Kidney (tissue), 22 donors: ENCODE measurements at places on chromosomes 6 and 20. TPM values are rescaled to one million over a fixed set of nuclear protein-coding genes. Genes with fewer than 3 reads are reported as not detected.

- DNase-seq: peak; percentile 12
Observed at GRCh38 chr6:38755874-38756273, 40.8 kb downstream of the DNAH8 start.

Gene SYCP2L
- 1.5 TPM for total RNA-seq

- peak; percentile 37 for DNase-seq
Observed at GRCh38 chr6:150775415-150776203, 89.9 kb upstream of the MTHFD1L start.

DNA sequence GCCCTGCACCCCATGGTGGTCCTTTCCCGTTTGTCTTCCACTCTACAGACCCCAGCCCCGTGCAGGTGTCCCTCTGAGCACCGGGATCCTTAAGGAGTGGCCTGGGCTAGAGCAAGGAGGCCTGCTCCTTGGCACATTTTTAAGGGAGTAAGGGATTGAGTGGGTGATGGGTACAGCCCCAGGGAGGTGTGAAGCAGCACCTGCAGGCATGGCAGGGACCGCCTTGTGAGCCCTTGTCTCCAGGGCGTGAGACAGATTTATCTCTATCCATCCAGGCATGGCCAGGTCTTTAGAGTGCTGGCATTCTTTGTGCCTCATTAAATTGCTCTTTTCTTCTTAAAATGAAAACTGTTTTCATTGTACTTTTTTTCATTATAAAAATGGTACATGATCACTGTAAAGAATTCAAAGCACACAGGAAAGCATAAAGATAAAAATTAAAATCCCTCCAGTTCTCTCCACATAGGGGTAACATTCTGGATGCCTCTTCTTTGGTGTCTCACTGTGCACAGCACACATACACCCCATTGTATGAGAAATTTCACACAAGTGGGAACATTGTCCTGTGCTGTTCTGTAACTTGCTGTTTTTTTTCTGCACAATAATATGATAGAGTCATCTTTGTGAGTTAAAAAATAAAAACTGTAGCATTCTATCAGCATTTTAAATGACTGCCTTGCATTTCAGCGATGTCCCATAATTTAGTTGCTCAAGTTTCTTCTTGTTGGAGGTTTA is 31.9 kb upstream of the ZNF831 start:
- DNase-seq: no peak

DNA sequence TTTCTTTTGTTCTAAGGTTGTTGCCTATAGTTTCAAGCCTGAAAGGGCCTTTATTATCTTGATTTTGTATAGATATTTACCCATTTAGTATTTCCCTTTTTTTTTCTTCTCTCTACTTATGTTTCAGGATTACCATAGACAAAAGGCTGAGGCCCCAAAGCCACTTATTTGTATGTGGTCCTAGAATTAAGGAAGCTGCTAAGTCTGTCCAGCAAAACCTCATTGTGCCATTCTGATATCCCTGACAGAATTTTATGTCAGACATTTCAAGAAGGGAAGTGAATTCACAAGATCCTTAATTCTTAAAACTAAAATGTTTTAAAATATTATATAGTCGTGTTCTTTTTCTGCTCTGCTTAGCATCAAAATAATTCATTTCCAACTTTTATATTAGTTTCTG is 6.9 kb downstream of the HAO1 start:
- DNase-seq: no peak

GRCh38 chr6:40280231-40280630 is 306.9 kb downstream of the LRFN2 start:
- no peak for DNase-seq

DNA sequence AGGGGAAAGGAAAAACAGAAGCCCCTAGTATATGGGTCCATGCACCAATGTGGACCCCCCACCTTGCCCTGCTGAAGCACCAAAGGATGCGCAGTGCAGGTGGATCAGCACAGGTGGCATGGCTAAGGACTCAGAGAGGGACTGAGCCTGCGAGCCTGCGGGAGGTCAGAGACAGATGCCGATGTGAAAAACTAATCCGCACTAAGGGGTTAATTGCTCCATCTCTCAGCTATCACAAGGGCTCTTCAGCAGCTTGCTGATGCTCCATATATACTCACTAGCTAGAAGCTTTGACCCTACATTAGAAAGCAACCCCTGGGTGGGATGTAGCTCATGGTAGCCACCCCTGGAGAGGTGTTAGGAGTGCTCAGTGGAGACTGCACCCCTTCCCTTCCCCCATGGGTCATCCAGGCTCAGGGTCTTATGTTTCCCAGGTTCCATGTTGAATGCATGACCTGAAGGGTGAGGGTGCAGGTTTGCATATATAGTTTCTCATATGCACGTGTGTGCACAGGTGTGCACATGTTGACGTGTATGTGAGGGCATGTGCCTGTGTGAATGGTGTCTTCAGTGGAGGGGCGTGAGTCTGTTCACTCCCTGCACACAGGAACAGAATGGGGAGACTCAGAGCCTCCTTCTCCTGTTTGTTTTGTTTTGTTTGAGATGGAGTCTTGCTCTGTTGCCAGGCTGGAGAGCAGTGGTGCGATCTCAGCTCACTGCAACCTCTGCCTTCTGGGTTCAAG is 13.4 kb upstream of the IP6K3 start:
- no peak for DNase-seq

DNA sequence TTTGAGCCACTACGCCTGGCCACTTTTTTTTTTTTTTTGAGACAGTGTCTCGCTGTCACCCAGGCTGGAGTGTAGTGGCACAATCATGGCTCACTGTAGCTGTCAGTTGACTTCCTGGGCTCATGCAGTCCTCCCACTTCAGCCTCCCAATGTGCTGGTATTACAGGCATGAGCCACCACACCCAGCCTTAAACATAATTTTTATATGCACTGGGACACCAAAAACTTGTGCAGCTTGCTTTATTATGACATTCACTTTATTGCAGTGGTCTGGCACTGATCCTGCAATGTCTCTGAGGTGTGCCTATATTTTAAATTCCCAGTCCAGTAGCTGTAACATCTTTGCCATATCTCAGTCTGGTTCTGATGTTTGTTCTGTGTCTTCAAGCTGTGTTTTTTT is 34.7 kb downstream of the KAT14 start:
- no peak for DNase-seq

GRCh38 chr6:163863565-163863964 is 449.0 kb downstream of the QKI start:
- DNase-seq: no peak

Gene PMEPA1
- total RNA-seq: 30.4 TPM

DNA sequence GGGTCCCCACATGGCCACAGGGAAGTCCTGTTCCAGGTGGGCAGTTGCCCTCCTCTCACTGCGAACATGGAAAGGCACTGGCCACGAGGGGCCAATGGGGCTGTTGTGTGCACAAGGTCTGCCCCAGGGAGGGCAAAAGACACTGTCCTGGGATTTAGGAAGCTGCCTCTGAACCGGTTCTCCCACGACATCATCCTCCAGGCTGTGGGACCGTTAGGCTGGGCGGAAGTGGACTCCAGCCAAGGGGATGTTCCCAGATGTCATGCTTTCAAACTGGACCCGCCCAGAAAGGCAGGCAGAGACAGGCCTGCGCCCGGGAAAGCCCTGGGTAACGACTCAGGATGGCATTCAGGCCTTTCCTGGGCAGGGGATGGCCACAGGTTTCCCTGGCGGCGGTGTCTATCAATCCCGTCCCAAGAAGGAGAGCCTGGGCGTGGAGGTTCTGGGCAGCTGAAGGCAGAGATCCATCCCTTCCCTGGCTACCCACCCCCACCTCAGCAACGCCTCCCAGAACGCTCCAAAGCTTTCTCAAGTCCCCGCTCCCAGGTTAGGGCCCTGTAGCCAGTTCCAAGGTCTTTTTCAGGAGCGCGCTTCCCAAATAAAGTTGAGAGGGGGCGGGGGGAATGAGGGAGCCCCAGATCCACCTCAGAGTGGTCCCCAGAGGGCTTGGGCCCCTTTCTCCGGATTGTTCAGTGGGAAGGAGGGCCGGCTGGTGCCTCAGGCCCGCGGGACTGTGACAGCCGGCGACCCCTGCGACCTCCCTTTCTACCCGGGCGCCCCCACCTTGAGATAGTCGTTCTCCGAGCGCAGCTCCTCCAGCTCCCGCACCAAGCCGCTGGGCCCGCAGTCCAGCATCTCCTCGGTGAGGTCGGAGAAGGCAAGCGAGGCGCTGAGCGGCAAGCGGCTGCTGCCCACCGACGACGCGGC is 13.8 kb upstream of the TLDC2 start:
- DNase-seq: peak; percentile 79

DNA sequence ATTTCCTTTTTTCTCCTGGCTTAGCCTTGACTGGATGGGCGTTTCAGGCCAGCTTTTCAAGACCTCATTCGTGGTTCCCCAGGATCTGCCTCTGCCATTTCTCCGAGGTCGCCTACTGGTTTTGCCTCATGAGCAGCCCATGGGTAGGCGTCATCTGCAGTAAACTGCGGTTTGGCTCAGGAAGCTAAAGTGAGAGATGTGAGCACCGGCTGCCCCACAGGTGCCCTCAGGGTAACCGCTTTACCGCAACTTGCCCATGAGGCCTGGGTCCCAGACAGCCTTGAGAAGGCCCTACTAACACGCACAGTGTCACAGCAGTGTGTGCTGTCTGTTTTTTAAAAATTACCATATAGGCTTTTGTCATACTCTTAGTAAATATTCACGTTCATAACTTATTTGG is 53.4 kb upstream of the TBXT start:
- no peak for DNase-seq

- no peak for DNase-seq
Observed at GRCh38 chr20:59646487-59646886, 42.1 kb downstream of the PHACTR3 start.

Gene SLC13A3
- 31.5 TPM for total RNA-seq

Gene SRC
- 70.0 TPM for total RNA-seq

DNA sequence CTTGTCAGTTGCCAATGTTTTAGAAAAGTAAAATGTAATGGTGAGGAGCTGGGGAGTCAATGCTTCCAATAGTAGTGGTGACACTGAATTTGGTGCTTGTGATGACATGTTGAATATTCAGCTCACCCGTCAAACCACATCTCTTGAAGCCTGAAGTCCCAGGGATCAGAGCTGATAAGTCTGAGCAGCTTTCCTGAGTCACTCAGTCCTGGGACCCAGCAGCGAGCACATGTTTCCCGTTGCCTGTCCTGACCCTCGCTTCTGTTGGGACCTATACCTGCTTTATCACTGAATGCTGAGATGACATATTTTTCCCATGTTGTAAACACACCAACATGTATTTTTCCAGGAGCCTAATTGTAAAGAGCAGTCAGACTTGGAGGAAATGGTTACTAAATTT is 693.6 kb downstream of the QKI start:
- DNase-seq: no peak

GRCh38 chr20:25039697-25040437 is 18.1 kb downstream of the ACSS1 start:
- peak; percentile 56 for DNase-seq

Gene OPRM1
- not detected for total RNA-seq

Gene IL20RA
- total RNA-seq: 0.16 TPM

Gene ENPP4
- 28.8 TPM for total RNA-seq

DNA sequence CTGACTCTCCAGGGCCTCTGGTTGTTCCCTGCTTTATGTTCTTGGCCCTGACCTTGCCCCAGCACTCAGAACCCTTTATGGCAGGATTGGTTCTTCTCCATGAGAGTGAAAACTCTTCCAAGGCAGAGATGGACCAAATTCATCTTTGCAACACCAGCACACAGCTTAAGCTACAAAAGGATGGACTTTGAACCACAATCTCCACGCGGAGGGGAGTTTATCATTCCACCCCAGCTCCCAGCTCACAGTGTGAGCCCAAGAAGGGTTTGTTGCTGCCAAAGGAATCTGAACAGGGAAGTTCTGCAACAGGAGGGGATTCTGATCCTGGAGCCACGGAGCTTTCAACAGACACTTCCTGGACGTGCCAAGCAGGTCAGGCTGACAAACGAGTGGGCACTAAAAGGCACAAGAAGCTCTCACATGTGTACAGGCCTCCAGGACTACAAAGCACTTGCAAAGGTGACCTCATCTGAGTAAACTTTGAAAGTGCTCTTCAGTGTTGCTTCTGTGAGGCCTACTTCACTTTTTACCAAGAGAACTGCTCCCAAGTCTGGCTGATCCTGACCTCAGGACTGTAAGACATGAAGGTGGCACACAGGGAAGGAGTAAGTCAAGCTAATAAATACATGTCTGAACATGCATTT is 8.9 kb downstream of the FITM2 start:
- DNase-seq: no peak

Gene GSTA2
- 0.28 TPM for total RNA-seq

Gene NRSN1
- not detected for total RNA-seq
